Non-pigmented ciliary epithelial cell (primary cell): ENCODE measurements at places on chromosomes 16 and 17.

- no peak for DNase-seq
These were observed 121.9 kb upstream of the TNRC6C start for GRCh38 chr17:77836557-77837041.

- DNase-seq, result no peak
These were observed 8.6 kb upstream of the ABCC3 start for GRCh38 chr17:50626037-50626574.

DNA sequence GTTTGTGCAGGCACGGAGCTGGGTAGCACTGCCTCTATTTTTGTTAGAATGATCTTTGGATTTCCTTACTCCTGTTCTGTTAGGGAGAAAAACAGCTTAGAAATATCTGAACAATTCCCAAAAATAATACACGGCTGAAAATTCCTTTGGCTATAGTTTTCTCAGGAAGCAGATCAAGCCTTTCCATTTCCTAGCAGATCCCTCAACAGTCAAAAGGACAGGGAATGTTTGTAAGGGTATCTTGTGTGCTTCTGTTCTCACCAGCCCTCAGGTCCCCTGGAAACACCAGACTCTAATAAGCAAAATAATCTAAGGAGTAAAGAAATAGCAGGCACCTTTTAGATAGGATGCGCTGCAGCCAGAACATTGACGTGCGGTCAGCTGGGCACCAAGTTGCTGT, 30.5 kb upstream of the WSB1 start:
- DNase-seq, result no peak

- DNase-seq, result no peak
These were observed 141.2 kb downstream of the AATF start for GRCh38 chr17:37089956-37090355.

- DNase-seq, result no peak
These were observed 11.9 kb downstream of the MCRIP1 start for GRCh38 chr17:81821147-81821546.
